Neural crest cell (in vitro differentiated cells): ENCODE measurements at places on chromosomes 3 and 15. TPM values are rescaled to one million over a fixed set of nuclear protein-coding genes. Genes with fewer than 3 reads are reported as not detected.

THRB gene
- 0.65 and 0.77 TPM in 2 replicates for total RNA-seq

UNC13C gene
- 1.3 and 1.5 TPM in 2 replicates for total RNA-seq

ITIH3 gene
- total RNA-seq, result 0.52 TPM in 1 of 2 replicates, not detected in the other

DNA sequence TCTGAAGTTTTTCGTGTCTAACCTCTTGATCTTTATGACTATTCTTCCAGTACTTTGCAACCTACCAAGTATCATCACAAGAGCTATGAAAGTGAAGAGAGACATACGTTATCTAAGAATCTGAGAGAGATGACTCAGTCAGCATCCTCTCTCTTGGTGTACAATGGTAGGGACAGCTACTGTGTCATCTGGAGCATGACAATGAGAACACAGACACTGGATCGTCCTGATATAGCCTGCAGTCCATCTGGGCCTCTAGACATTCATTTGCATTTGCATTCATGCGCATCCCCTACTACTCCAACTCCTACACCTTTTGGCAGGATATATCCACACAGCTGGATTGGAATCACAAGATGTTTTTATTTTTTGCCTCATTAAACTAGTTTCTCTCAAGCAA, 115.2 kb downstream of the PEX5L start:
- H3K4me3 ChIP-seq, result no peak overlapping the region
- H3K27ac ChIP-seq, result no peak overlapping the region
- H3K36me3 ChIP-seq, result no peaks in the 10 kb centered on the region
- no peaks in the 10 kb centered on the region for H3K27me3 ChIP-seq
- H3K4me1 ChIP-seq, result no peaks in the 10 kb centered on the region

- no peaks in the 10 kb centered on the region for H3K4me1 ChIP-seq
- no peaks in the 10 kb centered on the region for H3K27me3 ChIP-seq
- DNase-seq, result no peak
- H3K36me3 ChIP-seq, result no peaks in the 10 kb centered on the region
- H3K4me3 ChIP-seq, result no peak overlapping the region
These were observed 14.9 kb upstream of the CELF6 start for GRCh38 chr15:72334842-72335241.

GRCh38 chr3:124764746-124765145, 34.5 kb downstream of the UMPS start:
- no peaks in the 10 kb centered on the region for H3K27me3 ChIP-seq
- peaks cover 13% of the 10 kb centered on the region for H3K4me1 ChIP-seq
- H3K36me3 ChIP-seq, result no peaks in the 10 kb centered on the region
- H3K27ac ChIP-seq, result peak overlapping the region; percentile 43
- DNase-seq, result no peak
- H3K4me3 ChIP-seq, result no peak overlapping the region

DNA sequence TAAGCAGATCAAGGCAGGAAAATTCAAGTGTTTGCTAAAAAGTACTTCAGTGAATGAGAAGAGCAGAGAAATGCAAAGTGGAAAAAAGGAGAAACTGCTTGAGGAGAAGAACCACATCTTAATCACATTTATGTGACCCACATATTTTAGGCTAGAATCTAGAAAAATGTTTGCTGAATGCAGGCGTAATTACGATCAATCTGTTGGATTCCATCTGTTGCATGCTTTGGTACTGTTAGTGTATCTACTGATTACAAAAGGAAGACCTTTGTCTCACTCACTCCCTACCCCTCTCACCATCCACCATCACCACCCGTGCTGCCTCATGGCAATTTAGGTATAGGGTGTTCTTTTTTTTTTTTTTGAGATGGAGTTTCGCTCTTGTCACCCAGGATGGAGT, 9.7 kb upstream of the TBL1XR1 start:
- H3K4me3 ChIP-seq, result no peak overlapping the region
- no peaks in the 10 kb centered on the region for H3K27me3 ChIP-seq
- peaks cover 11% of the 10 kb centered on the region for H3K4me1 ChIP-seq
- no peak for DNase-seq
- H3K36me3 ChIP-seq, result no peaks in the 10 kb centered on the region
- no peak overlapping the region for H3K27ac ChIP-seq

DNA sequence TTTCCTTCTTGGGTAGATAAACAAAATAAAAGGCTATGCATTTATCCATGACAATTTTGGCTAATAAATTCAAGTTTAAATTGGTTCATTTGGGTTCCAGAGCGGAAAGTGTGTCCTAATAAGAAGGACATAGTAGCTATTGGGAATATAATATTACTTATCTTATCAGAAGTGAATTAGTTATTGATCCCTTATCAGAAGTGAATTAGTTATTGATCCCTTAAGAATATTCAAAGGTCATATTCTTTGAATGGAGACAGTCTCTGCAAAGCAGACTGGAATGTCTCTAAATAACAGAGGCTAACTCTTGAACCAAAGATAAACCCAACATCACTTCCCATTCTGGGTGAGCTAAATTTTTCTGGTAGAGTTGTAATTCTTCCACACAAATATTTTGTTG, 290.7 kb upstream of the BCHE start:
- no peak overlapping the region for H3K27ac ChIP-seq
- peaks cover 2% of the 10 kb centered on the region for H3K4me1 ChIP-seq
- H3K4me3 ChIP-seq, result no peak overlapping the region
- no peak for DNase-seq
- no peaks in the 10 kb centered on the region for H3K36me3 ChIP-seq

DNA sequence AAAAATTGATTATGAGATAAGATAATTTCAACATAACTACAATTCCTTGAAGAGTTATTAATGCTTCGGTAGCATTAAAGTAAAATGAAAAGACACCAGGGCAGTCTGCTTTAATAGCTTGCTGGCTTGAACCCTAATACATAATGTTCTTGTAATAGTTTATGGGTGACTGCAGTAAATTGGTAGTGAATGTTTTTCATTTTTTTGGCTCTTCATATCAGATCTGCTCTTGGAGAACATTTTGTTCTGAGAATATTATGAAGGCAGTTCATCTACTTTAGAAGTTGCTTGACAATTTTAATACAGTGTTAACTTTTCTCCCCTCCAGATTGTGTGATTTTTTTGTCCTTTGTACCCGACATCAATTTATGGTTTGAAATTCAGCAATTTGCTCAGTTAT, 128.4 kb downstream of the ZBTB20 start:
- H3K27ac ChIP-seq, result no peak overlapping the region
- peaks cover 3% of the 10 kb centered on the region for H3K4me1 ChIP-seq
- H3K36me3 ChIP-seq, result peaks cover 15% of the 10 kb centered on the region

DNA sequence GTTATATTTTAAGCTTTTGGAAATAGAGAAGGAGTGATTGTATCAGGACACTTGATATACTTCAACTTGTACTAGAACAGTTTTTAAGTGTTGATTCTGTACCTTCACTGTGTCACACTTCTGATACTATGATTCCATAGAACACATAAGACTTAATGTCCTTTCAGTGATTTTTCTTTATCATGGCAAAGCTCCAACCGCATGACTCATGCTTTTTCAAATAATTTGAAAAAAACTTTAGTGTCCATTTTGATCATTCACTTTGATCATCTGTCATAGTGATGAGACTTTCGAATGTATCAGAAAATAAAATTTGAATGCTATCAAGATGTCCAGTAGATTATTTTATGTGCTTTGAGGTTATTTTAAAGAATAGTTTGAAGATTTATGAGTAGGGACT, 32.0 kb downstream of the AP4E1 start:
- H3K4me1 ChIP-seq, result no peaks in the 10 kb centered on the region
- H3K36me3 ChIP-seq, result peaks cover 9% of the 10 kb centered on the region
- no peaks in the 10 kb centered on the region for H3K27me3 ChIP-seq
- no peak overlapping the region for H3K27ac ChIP-seq
- H3K4me3 ChIP-seq, result no peak overlapping the region
